OCI-M1 (cell line): ENCODE measurements at places on chromosomes 6 and 20.
A peak's percentile ranks its signal among the peaks of the same experiment; 100 is the strongest.

- DNase-seq, result no peak
Measured at GRCh38 chr20:24731312-24731711, 217.8 kb upstream of the CST7 start.

DNA sequence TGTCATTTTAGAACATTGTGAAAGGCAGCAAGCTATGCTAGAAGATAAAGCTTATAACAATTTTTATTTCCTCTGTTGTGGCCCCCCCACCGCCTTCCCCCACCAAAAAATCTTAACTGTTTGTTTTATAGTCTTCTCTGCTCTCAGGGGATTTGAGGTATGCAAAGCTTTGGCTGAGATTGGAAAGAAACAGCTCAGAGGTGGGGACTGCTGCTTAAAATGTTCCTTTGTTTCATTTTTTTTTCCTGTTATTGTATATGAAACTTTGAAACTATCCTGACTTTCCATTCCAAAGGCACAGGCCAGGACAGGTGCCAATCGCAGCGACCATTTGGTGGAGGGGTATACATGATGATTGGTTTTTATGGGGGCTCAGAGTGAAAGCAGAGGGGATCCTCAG lies 114.7 kb upstream of the PHACTR1 start:
- DNase-seq, result no peak

DNA sequence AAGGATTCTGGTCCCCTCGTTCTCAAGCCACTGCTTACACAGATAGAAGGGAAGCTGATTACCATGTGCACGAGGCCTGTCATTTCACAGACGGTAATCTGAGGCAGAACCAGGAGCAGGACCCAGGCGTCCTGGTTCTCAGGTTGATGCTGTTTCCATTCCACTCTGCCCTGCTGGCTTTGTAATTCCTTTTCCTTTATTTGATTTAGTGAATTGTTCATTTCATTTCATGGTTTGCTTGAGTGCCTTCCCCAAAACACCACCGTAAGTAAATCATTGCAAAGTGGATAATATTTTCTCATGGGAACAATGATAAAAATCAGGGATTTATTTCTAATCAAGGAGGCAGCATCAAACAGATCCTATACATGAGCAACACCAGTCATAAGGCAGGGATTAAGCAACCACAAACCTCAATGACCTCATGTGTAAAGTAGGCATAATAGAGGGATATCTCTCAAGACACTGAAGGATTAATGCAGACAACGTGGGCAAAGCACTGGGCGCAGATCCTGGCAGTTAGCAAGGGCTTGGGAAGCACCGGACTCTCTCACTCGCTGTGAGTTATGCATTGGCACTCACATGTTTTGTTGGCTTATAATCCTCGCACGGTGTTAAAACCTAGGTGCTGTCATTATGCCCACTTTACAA lies 229.5 kb upstream of the FOXQ1 start:
- DNase-seq, result no peak

GRCh38 chr20:23622839-23623343 lies 14.9 kb downstream of the CST3 start:
- peak; percentile 72 for DNase-seq

- DNase-seq, result no peak
Measured at GRCh38 chr6:34517966-34518365, 38.2 kb downstream of the SPDEF start.

- no peak for DNase-seq
Measured at GRCh38 chr6:73766040-73766439, 70.0 kb downstream of the CD109 start.

- DNase-seq, result no peak
Measured at GRCh38 chr6:6748001-6748400, 159.5 kb downstream of the LY86 start.

DNA sequence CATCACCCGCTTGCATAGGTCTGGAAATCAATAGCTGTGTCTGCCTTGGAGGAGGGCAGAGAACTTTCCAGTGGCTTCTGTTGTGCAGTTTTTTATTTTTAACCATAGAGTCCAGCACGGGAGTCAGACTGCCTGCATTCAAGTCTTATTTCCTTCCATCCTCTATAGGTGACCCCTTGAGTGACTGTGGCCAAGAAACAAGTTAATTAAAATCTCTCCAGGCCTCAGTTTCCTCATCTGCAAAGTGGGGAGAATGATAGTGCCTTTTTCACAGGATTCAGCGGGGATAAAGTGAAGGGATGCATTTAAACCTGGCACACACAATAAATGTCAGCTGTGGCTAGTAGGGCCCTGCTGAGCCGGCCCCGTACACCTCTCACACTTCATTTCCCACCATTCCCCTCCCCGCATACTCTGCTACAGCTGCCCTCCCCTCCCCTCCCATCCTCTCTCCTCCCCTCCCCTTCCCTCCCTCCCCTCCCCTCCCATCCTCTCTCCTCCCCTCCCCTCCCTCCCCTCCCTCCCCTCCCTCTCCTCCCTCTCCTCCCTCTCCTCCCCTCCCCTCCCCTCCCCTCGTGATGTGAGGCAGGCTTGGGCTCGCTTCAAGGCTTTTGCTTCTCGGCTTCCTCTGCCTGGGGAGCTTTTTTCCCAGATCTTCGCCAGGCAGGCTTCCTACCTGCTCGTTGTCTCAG lies 150.5 kb downstream of the TFAP2C start:
- DNase-seq, result no peak

- no peak for DNase-seq
Measured at GRCh38 chr6:135235716-135236115, 54.6 kb downstream of the MYB start.

GRCh38 chr6:13012977-13013680 lies 296.6 kb downstream of the PHACTR1 start:
- no peak for DNase-seq

GRCh38 chr6:40719671-40720374 lies 132.7 kb upstream of the LRFN2 start:
- DNase-seq, result peak; percentile 86

DNA sequence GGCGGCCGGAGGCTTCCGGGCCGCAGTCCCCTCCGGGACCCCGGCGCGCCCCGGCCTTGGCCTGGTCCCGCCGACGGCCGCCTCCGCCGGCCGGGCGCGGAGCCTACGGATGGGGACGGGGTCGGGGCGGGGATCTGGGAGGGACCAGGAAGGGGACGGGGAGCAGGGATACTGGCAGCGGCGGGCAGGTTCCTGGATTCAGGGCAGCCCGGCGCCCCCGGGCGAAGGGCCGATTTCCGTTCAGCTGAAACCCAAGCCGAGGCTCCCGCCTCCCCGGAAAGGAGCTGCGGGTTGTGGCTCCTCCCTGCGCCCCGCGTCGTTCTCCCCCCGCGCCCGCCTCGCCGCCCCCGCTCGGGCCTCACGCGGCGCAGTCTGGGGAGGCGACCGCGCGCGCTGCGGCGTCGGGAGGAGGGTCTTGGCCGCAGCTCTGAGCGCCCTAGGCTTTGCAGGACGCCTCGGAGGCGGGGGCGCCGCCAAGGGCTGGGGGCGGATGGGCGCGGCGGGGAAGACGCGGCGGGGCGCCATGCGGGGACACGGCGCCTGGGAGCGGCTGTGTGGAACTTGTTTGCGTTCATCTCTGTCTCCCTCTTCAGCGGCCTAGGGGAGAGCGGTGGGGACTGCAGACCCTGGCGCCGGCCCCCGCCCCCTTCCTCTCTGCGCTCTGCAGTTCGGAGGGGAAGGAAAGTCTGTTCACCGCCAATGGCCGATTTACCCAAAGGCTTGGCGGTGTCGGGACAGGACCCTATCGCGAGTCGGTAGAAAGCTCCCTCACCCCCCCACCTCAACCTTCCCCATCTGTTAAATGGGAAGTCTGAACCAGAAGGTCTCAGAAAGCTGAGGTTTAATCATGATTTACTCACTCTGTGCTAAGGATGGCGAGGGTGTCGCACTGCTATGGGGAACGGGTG lies 22.7 kb upstream of the TMEM181 start:
- DNase-seq, result no peak
